Glutamatergic neuron (in vitro differentiated cells): ENCODE measurements at places on chromosomes 16 and 17. TPM values are rescaled to one million over a fixed set of nuclear protein-coding genes. Genes with fewer than 3 reads are reported as not detected.
A peak's percentile ranks its signal among the peaks of the same experiment; 100 is the strongest.

DDX52 gene
- total RNA-seq, result 47.4 TPM

ASGR1 gene
- total RNA-seq, result 29.0 TPM

GRCh38 chr17:76000016-76000754, 470 bp upstream of the CDK3 start:
- no peak overlapping the region for H3K4me3 ChIP-seq
- peaks cover under 1% of the 10 kb centered on the region for H3K4me1 ChIP-seq

ALDH3A1 gene
- total RNA-seq, result not detected

CFAP97D1 gene
- not detected for total RNA-seq

GRCh38 chr16:69483611-69484010, 59.2 kb downstream of the CYB5B start:
- H3K36me3 ChIP-seq, result no peaks in the 10 kb centered on the region
- no peak overlapping the region for H3K4me3 ChIP-seq
- H3K4me1 ChIP-seq, result peaks cover 13% of the 10 kb centered on the region
- H3K27me3 ChIP-seq, result peaks cover 4% of the 10 kb centered on the region
- DNase-seq, result no peak

NT5M gene
- total RNA-seq, result 8.2 TPM

- no peaks in the 10 kb centered on the region for H3K27me3 ChIP-seq
- H3K4me3 ChIP-seq, result peak overlapping the region; percentile 81
- no peak for DNase-seq
These were observed 1.2 kb downstream of the USP43 start for GRCh38 chr17:9646546-9646885.

GRCh38 chr16:57570301-57571070, 28.0 kb downstream of the ADGRG5 start:
- H3K36me3 ChIP-seq, result peaks cover 16% of the 10 kb centered on the region
- no peak overlapping the region for H3K4me3 ChIP-seq
- H3K4me1 ChIP-seq, result peaks cover 3% of the 10 kb centered on the region
- H3K27ac ChIP-seq, result no peak overlapping the region
- no peak for DNase-seq

GRCh38 chr17:16639438-16639837, 14.2 kb downstream of the ZNF624 start:
- no peak overlapping the region for H3K4me3 ChIP-seq
- no peak for DNase-seq
- H3K27me3 ChIP-seq, result peaks cover 3% of the 10 kb centered on the region
- no peak overlapping the region for H3K27ac ChIP-seq

GRCh38 chr16:7137560-7138330, 194.9 kb upstream of the RBFOX1 start:
- no peak overlapping the region for H3K4me3 ChIP-seq
- peaks cover 4% of the 10 kb centered on the region for H3K36me3 ChIP-seq
- no peak overlapping the region for H3K27ac ChIP-seq
- DNase-seq, result no peak
- peaks cover 1% of the 10 kb centered on the region for H3K27me3 ChIP-seq

KRTAP4-1 gene
- total RNA-seq, result not detected

HEATR9 gene
- total RNA-seq, result not detected

GRCh38 chr17:6853764-6854442, 22.4 kb upstream of the TEKT1 start:
- H3K27ac ChIP-seq, result no peak overlapping the region
- H3K27me3 ChIP-seq, result peaks cover 4% of the 10 kb centered on the region
- peaks cover 5% of the 10 kb centered on the region for H3K36me3 ChIP-seq
- no peaks in the 10 kb centered on the region for H3K4me1 ChIP-seq
- no peak for DNase-seq
- peak overlapping the region; percentile 23 for H3K4me3 ChIP-seq

- no peaks in the 10 kb centered on the region for H3K36me3 ChIP-seq
- peaks cover 5% of the 10 kb centered on the region for H3K27me3 ChIP-seq
- peaks cover 19% of the 10 kb centered on the region for H3K4me1 ChIP-seq
- no peak overlapping the region for H3K27ac ChIP-seq
These were observed 2.9 kb upstream of the PGS1 start for GRCh38 chr17:78375401-78376151.

DNA sequence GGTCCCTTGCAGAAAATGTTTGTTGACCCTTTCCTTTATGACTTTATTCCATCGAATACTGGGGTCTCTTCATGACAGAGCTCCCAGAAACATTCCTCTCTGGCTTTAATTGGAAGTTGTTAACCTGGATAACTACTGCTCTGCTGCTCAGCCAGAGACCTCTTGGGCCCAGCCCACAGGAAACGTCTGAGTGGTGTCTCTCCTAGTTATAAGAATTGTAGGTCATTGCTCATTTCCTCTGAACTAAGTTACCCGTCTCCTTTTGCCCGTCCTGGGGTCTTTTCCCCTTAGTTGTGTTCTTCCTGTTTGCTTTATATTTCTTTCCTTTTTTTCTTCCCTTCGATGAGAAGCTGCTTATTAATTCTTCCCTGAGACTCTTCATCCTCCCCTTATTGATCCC, 9.0 kb downstream of the MAP2K6 start:
- H3K27ac ChIP-seq, result no peak overlapping the region
- H3K36me3 ChIP-seq, result no peaks in the 10 kb centered on the region
- peaks cover 3% of the 10 kb centered on the region for H3K27me3 ChIP-seq
- no peak overlapping the region for H3K4me3 ChIP-seq
- no peak for DNase-seq

DNA sequence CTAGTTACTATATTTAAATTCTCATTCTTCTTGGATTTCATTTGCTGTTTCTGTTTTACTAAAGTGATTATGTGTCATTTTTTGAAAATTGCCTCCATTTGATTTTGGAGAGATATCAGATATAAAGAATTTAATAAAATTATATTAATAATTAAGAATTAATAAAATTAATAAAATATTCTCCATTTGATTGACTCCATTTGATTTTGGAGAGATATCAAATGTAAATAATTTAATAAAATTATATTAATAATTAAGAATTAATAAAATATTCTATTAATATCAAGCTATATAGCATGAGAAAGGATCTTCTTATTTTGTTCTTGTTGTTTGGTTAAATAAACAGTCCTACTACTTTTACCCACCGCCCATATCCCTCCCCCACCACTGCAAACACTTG, 23.0 kb downstream of the STXBP4 start:
- no peak overlapping the region for H3K4me3 ChIP-seq
- no peaks in the 10 kb centered on the region for H3K27me3 ChIP-seq
- no peak overlapping the region for H3K27ac ChIP-seq
- no peaks in the 10 kb centered on the region for H3K36me3 ChIP-seq
- no peaks in the 10 kb centered on the region for H3K4me1 ChIP-seq

AIPL1 gene
- total RNA-seq, result 0.76 TPM

GRCh38 chr17:74259667-74260524, 14.1 kb upstream of the DNAI2 start:
- H3K27me3 ChIP-seq, result peaks cover 5% of the 10 kb centered on the region
- H3K4me3 ChIP-seq, result peak overlapping the region; percentile 15
- H3K4me1 ChIP-seq, result peaks cover 17% of the 10 kb centered on the region

- H3K4me3 ChIP-seq, result no peak overlapping the region
- no peak for DNase-seq
- H3K27me3 ChIP-seq, result peaks cover 9% of the 10 kb centered on the region
- H3K4me1 ChIP-seq, result peaks cover 17% of the 10 kb centered on the region
These were observed 113.9 kb downstream of the VPS53 start for GRCh38 chr17:600576-601243.

DNA sequence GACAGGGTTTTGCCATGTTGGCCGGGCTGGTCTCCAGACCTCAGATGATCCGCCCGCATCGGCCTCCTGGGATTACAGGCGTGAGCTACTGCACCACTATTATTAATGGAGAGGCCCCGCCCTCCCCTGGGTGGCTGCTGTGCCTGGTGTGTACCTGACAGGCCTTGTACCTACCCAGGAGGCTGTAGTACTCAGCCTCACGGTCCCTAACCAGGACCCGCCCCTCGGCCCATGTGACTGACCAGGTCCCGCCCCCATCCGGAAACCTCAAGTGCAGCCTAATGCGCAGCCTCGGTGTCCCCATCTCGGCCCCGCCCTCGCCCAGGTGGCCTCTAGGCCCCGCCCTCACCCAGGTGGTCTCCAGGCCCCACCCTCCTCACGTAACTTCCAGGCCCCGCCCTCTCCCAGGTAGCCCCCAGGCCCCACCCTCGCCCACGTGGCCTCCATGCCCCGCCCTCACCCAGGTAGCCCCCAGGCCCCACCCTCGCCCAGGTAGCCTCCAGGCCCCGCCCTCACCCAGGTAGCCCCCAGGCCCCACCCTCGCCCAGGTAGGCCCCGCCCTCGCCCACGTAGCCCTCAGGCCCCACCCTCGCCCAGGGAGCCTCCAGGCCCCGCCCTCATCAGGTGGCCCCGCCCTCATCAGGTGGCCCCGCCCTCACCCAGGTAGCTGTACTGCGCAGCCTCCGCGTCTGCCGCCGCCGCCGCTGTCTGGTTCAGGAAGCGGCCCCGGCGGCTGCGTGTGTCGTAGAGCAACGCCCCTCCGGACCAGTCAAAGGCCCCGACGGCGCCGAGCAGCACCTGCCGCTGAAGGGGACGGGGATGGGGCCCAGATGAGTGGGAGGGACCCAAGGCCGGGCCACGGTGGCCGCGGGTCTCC, 31.0 kb downstream of the HASPIN start:
- H3K36me3 ChIP-seq, result peaks cover 6% of the 10 kb centered on the region
- peak; percentile 56 for DNase-seq
- no peak overlapping the region for H3K27ac ChIP-seq
- H3K4me1 ChIP-seq, result no peaks in the 10 kb centered on the region
- H3K27me3 ChIP-seq, result peaks cover 8% of the 10 kb centered on the region

GRCh38 chr17:32464374-32464773, 20.1 kb downstream of the PSMD11 start:
- no peak overlapping the region for H3K27ac ChIP-seq
- no peak for DNase-seq
- no peaks in the 10 kb centered on the region for H3K4me1 ChIP-seq
- H3K4me3 ChIP-seq, result no peak overlapping the region
- peaks cover 2% of the 10 kb centered on the region for H3K27me3 ChIP-seq

GRCh38 chr17:13520899-13521572, 80.7 kb downstream of the HS3ST3A1 start:
- H3K4me1 ChIP-seq, result peaks cover 14% of the 10 kb centered on the region

NECAB2 gene
- 112 TPM for total RNA-seq

DNA sequence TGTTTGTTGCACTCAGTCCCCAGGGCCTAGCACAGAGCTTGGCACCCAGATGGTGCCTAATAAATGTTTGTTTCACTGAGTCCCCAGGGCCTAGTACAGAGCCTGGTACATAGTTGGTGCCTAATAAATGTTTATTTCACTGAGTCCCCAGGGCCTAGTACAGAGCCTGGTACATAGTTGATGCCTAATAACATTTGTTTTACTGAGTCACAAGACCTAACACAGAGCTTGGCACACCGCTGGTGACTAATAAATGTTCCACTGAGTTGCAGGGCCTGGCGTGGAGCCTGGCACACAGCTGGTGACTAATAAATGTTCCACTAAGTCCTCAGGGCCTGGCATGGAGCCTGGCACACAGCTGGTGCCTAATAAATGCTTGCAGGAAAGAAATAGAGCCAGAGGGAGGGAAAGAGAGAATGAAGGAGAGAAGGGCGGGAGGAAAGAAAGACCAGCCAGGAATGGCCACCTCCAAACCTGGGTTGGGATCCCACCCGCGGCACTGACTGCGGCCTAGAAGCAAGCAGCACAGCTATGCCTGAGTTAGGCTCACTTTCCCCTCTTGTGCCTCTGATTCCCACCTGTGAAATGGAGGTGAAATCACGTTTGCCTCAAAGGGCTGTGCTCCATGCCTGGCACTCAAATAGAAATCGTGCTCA, 7.5 kb downstream of the SLC5A11 start:
- no peak overlapping the region for H3K27ac ChIP-seq
- H3K27me3 ChIP-seq, result no peaks in the 10 kb centered on the region
- no peaks in the 10 kb centered on the region for H3K4me1 ChIP-seq
- no peaks in the 10 kb centered on the region for H3K36me3 ChIP-seq

GRCh38 chr16:58535100-58535499, 19.8 kb downstream of the SETD6 start:
- H3K36me3 ChIP-seq, result no peaks in the 10 kb centered on the region
- no peaks in the 10 kb centered on the region for H3K4me1 ChIP-seq
- H3K4me3 ChIP-seq, result no peak overlapping the region
- H3K27ac ChIP-seq, result no peak overlapping the region

DNA sequence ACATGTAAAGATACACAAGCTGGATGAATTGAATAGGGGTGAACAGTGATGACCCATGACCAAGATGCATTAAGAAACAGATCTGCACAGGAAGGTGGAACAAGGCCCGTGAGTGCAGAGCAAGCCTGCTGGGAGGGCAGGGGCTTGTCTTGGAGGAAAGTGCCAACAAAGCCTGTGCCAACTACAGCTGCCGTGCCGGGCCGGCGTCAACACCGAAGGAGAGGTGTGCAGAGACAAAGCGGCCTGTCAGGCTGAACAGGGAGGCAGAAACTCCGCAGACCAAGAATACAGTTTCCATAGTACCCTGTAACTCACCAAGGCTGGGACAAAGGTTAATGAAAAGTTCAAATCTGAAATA, 46.7 kb downstream of the ANKRD11 start:
- peak overlapping the region; percentile 52 for H3K4me3 ChIP-seq
- DNase-seq, result no peak
- peaks cover 22% of the 10 kb centered on the region for H3K27me3 ChIP-seq
- peaks cover 76% of the 10 kb centered on the region for H3K4me1 ChIP-seq
- peak overlapping the region; percentile 8 for H3K27ac ChIP-seq

GRCh38 chr17:32586666-32587065, 99.9 kb downstream of the CDK5R1 start:
- H3K27me3 ChIP-seq, result no peaks in the 10 kb centered on the region
- H3K4me1 ChIP-seq, result peaks cover 9% of the 10 kb centered on the region
- H3K4me3 ChIP-seq, result no peak overlapping the region
- DNase-seq, result no peak
- H3K27ac ChIP-seq, result no peak overlapping the region
- H3K36me3 ChIP-seq, result peaks cover 11% of the 10 kb centered on the region

- H3K27ac ChIP-seq, result peak overlapping the region; percentile 72
- peaks cover 5% of the 10 kb centered on the region for H3K27me3 ChIP-seq
- H3K36me3 ChIP-seq, result no peaks in the 10 kb centered on the region
- H3K4me3 ChIP-seq, result peak overlapping the region; percentile 100
- peak; percentile 48 for DNase-seq
These were observed 517 bp downstream of the RUNDC1 start for GRCh38 chr17:42980766-42981397.

- no peak overlapping the region for H3K27ac ChIP-seq
- H3K27me3 ChIP-seq, result peaks cover 23% of the 10 kb centered on the region
- no peak for DNase-seq
- H3K4me3 ChIP-seq, result peak overlapping the region; percentile 79
- H3K4me1 ChIP-seq, result peaks cover 2% of the 10 kb centered on the region
These were observed 16.7 kb upstream of the OR1F1 start for GRCh38 chr16:3171181-3171854.

CA5A gene
- total RNA-seq, result not detected

MT1G gene
- not detected for total RNA-seq

DNA sequence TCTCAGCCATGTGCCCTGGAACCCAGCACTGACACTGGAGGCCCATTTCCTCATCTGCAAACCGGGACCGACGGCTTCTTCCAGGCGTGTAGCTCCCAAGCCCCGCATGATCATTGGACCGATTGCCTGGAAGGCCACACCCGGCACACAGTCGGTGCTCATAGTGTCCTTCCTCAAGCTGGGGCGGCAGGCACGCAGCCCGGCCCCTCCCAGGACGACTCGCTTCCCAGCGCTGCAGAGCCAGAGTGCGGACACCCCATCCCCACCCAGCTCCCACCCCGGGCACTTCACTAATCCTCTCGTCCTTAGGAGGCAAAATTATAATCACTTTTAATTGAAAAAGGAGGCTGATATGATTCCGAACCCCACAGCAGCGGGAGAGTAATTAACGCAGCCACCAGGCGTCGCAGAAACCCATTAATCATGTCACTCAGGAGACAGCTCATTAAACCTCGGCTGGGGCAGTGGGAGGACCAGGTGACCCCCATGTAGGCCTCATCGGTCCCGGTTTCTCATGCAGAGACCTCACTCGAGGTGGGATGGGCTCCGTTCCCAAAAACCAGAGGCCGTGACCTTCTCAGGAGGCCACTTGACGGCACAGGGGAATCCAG, 33.1 kb downstream of the ZNF469 start:
- H3K4me3 ChIP-seq, result no peak overlapping the region
- no peaks in the 10 kb centered on the region for H3K4me1 ChIP-seq
- peaks cover 5% of the 10 kb centered on the region for H3K27me3 ChIP-seq
